ENCODE measurements at places on chromosomes 13 and 19.

DNA sequence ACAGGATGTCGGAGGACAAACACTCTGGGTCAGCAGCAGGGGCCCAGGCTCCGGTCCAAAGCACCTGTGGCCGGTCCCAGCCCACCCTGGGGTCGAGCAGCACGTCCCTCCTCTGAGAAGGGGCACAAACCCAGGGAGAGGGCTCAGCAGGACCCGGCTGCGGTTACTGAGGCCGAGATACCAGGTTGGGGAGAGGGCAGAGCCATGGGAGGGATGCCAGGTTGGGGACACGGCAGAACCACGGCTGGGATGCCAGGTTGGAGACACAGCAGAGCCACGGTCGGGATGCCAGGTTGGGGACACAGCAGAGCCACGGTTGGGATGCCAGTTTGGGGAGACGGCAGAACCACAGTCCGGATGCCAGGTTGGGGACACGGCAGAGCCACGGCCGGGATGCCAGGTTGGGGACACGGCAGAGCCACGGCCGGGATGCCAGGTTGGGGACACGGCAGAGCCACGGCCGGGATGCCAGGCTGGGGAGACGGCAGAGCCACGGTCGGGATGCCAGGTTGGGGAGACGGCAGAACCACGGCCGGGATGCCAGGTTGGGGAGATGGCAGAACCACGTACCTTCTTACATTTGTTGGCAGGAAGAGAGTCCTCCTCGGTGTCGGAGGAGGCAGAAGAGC is 18.5 kb downstream of the MIER2 start:
- no peak for DNase-seq

- DNase-seq, result no peak
These were observed 37.9 kb downstream of the OR10H4 start for GRCh38 chr19:15986701-15987100.

DNA sequence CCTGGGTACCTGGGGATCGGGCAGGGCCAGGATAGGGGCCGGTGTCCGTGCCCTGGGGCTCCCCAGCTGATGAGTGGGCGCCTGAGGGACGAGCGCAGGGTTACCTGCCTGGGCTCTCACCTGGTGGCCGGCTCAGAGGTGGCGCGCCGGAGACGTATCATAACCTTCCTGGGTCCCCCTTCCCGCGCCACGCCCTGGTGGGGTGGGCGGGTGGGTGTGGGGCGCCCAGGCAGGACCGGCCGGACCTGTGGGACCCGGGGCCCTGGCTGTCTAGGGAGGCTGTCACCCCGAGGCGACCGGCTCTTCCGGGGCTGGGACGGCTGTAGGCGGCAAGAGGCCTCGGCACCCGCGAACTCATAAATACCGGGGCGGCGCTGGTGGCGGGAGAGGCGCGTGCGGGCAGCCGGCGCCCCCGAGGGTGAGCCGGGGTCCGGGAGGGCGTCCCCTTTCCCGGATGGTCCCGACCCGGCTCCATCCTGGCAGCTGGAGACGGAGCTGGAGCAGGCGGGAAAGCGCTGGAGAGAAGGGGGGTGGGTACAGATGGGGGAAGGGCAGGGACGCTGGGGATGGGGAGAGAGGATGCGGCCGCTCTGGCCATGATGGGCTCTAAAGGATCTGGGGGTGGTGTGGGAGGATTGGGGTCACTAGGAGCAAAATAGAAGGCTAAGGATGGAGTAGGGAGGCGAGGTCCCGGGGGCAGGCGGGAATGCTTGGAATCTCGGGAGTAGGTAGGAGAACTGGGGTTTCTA is at the start of gene ACP7:
Gene ACP7 (plus strand): TSS at position 386 of the 749 bp plus-strand sequence. CDS start 902 bp downstream, outside the sequence.
- DNase-seq, result no peak

DNA sequence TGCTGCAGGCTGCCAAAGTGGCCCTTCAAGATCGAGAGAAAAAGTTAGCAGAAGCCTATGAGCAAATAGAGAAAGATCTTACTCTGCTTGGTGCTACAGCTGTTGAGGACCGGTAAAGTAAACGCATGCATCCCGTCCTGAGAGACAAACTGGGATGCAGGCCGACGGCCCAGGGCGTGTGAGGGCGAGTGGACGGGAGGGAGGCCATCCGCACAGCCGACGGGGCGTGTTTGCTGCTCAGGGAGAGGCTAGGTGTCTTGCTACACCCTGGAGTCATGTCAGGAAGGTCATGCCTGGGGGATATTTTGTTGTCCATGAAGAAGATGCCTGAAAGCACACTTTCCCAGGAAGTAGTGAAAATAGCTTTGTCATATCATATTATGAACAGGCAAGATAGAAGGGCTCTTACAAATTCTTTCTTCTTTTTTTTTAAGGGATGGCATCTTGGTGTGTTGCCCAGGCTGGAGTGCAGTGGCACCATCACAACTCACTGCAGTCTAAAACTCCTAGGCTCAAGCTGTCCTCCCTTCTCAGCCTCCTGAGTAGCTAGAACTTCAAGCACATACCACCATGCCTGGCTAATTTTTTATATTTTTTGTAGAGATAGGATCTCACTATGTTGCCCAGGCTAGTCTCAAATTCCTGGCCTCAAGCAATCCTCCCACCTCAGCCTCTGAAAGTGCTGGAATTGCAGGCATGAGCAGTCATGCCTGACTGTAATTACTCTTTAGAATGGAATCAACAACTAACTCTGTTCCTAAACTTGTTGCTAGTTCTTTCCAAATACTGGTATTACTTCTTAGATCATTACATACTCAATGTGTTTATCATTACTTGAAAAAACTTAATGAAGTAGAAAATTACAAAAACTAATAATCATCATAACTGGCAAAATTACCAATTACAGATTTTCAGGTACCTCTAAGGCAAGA is 117.6 kb upstream of the MCF2L start:
- DNase-seq, result no peak

- DNase-seq, result no peak
These were observed 10.4 kb upstream of the DIAPH3 start for GRCh38 chr13:60174113-60174512.

DNA sequence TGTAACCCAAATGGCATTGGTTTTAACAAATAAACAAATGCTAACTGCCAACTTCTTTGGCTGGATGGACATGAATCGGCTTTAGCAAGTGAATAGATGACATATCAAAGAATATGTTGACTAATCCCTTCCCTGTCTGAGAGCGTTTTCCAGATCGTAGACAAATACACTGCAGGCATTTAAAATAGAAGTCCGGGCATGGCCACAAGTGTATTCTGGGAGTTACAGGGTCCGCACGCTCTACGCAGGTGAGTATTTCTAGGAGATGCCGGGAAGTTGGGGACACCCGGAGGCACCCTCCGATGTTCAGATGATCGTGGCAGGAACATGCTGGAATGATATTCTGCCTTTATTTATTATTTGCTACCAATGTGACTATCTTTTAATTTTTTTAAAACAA is 53.2 kb upstream of the ZNF536 start:
- DNase-seq, result no peak

GRCh38 chr19:49442354-49442753 is 1.0 kb upstream of the SLC17A7 start:
- no peak for DNase-seq

DNA sequence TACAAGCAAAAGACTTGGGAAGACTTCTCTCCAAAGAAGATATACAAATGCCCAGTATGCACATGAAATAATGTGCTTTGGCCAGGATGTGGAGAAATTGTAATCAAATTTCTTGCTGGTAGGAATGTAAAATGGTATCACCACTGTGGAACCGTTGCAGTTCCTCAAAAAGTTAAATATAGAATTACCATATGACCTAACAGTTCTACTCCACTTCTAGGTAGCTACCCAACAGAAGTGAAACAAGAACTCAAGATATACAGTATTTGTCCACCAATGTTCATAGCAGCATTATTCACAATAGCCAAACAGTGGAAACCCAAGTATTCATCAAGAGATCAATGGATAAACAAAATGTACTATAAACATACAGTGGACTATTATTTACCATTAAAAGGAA is 95.0 kb upstream of the KLF5 start:
- no peak for DNase-seq

DNA sequence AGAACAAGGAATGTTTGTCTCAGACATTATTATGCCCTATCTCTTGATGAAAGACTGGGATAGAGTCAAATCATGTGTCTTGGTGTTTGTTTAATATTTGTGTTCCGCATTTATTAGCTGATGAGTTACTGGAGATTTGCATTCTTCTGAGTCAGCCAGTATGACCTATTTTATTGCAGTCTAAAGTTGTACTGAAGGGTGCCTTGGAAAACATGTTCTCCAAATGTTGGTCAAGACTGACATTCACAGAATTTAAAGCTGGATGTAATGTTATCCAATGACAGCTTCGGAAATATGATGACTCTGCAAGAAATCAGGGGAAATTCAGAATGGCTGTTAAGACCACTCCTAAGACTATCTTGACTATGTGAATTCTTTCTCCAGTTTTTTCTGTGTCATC is 134.0 kb downstream of the KCNRG start:
- DNase-seq, result no peak

DNA sequence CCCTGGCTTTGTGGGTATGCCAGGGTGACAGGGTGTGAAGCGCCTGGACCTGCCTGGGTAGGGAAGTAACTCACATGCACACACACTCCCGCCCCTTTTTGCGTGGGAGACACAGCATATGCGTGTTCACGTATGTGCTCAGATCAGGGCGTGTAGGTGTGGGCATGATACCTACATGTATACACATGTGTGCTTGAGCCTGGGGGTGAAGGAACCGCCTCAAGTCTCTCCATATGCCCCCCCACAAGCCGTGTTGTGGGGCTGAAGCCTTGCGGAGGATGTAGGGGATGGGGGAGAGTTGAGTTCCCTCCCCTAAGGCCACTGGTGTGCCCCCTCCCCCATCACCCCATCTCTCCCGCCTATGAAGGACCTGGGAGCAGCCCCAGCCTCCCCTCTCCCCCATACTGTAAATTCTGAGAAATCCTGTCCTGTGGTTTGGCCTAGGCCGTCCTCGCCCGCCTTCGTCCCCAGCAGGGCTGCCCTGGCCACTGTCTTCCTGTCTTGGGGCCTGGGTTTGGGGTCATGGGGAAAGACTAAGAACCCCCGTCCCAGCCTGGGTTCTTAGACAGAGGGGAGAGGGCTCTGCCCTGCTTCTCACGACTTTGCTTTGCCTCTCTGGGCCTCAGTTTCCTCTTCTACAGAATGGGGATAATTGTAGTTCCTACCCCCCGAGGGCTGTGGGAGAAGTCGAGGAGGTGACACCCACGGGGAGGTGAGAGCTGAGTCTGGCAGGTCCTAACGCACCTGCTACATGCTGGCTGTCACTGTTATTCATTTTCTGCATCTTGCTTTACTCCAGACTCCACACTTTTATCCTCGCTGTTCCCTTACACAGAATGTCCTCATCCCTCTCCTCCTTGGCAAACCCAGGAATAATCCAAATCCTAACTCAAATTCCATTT is 14.3 kb downstream of the ACTL9 start:
- no peak for DNase-seq

GRCh38 chr13:106104281-106104901 is 431.1 kb downstream of the EFNB2 start:
- no peak for DNase-seq

DNA sequence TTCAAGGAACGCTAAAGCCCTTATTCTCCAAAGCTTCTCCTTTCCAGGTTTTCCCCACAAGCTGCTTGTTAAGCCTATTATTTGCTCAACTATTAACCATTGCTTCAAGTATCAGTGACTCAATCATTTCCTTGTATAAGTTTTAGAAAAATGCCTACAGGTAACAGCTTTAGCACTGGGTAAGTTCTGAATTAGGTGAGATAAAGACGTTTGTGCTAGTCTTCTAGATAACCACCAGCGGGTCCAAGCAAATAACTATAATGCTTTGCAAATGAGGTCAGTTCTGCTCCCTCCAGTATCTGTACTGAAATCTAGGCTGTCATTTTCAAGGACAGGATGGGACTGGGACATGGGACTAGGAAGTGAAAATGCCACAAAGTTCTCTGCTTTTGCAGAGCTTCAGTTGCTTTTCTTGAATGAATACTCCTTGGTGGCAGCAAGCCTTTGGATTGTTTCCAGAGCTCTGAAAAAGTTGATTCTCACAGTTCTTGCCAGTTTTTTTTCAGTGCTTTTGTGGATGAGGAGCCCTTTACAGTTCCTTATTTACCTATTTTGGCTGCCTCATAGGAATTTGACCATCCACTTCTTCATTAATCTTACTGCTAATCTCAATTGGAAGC is 1487.7 kb downstream of the EFNB2 start:
- no peak for DNase-seq

DNA sequence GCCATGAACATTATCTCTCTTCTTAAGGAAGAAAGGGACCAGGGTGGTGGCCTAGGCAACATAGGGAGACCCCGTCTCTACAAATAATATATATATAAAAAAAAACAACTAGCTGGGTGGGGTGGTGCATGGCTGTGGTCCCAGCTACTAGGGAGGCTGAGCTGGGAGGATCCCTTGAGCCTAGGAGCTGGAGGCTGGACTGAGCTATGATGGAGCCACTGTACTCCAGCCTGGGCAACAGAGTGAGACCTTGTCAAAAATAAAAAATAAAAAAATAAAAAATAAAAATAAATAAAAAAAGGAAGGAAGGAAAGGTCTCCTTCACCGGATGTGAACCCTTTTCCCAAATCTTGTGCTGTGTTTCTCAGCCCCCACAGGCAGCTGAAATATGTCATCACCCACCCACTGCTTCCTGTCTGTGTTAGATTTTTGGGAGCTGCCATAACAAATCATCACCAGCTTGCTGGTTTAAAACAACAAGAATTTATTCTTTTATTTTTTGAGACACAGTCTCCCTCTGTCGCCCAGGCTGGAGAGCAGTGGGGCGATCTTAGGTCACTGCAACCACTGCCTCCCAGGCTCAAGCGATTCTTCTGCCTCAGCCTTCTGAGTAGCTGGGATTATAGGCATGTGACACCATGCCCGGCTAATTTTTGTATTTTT is 9.5 kb upstream of the TSPAN16 start:
- DNase-seq, result no peak

- DNase-seq, result no peak
These were observed 15.6 kb downstream of the SMIM24 start for GRCh38 chr19:3464587-3465235.

DNA sequence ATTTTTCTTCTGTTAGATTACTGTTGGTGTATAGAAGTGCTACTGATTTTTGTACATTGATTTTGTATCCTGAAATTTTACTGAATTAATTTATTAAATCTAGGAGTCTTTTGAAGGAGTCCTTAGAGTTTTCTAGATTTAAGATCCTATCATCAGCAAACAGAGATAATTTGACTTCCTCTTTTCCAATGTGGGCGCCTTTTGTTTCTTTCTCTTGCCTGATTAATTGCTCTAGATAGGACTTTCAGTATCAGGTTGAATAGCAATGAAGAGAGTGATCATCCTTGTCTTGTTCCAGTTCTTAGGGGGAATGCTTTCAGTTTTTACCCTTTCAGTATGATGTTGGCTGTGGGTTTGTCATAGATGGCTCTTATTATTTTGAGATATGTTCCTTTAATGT is 5.6 kb upstream of the CD33 start:
- DNase-seq, result no peak
